Effector memory CD8-positive, alpha-beta T cell (primary cell): ENCODE measurements at places on chromosomes 12 and 14.
A peak's percentile ranks its signal among the peaks of the same experiment; 100 is the strongest.

GRCh38 chr12:39173726-39174125, 268.3 kb upstream of the CPNE8 start:
- DNase-seq: no peak

DNA sequence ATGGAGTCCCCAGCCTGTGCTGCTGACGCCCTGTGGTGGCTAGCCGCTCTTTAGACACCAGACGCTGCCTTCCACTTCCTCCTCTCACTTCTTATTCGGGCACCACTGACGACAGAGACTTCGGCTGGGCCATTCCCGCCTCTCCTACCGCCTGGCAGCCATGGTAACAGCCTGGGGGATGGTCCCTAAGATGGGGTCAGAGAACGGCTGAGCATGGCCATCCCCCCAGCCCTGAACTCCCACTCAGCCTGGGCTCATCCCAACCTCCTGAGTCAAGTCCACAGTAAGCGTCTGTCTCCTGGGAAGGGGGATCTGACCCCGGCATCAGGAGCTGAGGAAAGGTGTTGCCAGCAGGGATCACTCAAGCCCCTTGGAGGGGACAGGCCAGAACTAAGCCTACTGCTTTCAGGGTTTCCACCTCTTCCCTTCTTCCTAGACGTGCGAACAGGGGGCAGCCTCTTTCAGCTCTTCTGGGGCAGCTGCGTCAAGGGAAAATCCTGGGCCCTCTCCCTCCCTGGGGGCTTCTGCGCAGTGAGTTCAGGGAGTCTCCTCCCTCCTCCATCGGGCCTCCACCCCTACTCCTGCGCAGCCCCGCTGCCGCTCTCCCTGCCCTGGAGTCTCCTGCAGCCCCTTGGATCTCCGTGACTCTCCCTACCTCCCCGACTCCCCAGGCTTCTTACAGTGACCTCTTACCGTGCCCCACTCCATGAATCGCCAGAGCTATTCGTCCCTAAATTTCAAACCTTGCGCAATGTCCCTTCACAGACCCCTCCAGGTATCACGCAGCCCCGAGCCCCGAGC, 643 bp upstream of the TAMALIN start:
- DNase-seq: no peak

DNA sequence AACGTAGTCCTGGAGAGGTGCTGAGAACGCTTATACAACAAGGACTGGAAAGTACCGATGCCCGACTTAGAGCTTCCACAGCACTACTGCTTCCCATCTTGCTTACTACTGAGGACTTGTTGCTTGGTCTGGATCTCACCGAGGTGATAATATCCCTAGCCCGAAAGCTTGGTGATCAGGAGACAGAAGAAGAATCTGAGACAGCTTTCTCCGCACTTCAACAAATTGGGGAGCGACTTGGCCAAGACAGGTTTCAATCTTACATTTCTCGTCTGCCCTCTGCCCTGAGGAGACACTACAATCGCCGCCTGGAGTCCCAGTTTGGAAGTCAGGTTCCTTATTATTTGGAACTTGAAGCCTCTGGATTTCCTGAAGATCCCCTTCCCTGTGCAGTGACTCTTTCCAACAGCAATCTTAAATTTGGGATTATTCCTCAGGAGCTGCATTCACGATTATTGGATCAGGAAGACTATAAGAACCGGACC, 1.1 kb downstream of the TOGARAM1 start:
- no peak for DNase-seq

GRCh38 chr14:41285186-41285748, 321.4 kb upstream of the LRFN5 start:
- no peak for DNase-seq

DNA sequence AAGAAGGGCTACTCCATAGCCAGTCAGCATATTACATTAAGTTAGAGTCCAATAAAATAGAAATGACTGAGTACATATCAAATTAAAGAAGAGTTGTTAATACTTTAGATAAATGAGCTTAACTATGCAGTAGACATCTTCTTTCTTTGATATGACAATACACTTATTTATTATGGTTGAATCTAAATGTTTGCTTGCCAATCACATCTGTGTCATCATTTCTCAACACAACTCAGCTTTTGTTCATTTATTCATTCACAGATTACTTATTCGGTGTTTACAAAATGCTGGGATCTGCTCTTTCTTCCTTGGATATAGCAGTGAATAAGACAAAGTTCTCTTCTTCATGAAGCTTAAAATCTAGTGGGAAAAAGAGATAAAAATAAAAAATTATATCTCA, 614.6 kb upstream of the ATP2B1 start:
- no peak for DNase-seq

GRCh38 chr14:67940486-67941455, 121.2 kb downstream of the RAD51B start:
- no peak for DNase-seq

GRCh38 chr14:33742166-33742565, 208.7 kb downstream of the EGLN3 start:
- no peak for DNase-seq

GRCh38 chr12:82651489-82651888, 35.2 kb upstream of the TMTC2 start:
- no peak for DNase-seq

DNA sequence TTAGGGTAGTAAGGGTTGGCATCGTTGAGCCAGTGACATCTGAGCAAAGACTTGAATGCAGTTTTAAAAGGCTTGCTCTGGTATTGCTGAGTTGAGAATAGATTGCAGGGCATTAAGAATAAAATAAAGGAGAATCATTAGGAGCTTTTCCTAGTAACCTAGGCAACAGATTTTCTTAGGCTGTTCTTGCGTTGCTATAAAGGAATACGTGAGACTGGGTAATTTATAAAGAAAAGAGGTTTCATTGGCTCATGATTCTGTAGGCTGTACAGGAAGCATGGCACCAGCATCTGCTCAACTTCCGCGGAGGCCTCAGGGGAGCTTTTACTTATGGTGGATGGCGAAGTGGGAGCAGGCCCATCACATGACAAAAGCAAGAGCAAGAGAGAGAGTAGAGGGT, 97.4 kb downstream of the RAD51B start:
- DNase-seq: no peak

- no peak for DNase-seq
Observed at GRCh38 chr14:21526672-21527317, 649 bp upstream of the SALL2 start.

GRCh38 chr12:124152731-124153130, 142.2 kb upstream of the RFLNA start:
- no peak for DNase-seq

GRCh38 chr12:72295101-72295500, 22.9 kb downstream of the TRHDE start:
- no peak for DNase-seq

GRCh38 chr12:57628280-57629191, 4.5 kb downstream of the B4GALNT1 start:
- no peak for DNase-seq

DNA sequence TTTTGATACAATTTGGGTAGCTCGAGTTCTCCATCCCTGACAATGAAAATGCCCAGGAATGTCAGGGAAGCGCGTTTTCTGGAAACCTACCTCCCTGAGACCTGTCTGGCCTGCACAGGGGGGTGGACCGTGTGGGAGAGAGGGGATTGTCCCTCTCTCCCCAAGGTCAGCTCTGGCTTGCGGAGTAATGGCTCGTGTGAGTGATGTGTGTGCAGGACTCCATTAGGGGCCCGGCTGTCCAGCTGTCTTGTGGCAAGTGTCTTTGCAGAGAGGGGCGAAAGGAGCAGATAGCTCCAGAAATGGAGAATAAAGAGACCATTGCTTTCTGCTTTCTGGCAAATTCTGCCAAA, 215.3 kb downstream of the CHST11 start:
- DNase-seq: no peak

DNA sequence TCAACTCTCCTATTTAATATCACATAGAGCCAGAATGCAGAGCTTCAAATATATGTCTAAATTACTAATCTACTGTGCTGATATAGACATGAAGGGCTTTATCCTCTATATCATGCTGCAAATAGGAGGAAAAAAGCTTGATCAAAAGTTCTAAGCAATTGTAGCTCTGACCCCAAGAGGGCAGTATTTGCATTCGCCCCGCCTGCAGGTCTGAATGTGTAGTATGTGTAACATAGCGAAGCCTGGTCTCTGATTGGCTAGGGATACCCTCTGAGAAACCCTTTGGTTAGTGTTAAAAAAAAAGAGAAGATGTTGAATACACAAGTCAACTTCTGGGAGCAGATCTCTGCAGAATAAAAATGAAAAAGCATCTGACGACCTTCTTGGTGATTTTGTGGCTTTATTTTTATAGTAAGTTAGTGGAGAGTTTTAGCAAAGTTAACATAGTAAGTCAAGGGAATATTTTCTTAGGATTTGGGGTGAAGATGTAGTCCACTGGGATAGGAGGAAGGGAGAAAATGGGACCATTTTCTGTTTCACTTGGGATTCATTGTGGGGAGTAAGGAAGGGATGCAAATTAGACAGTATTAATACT, 151.6 kb upstream of the OR4E1 start:
- peak; percentile 13 for DNase-seq

- no peak for DNase-seq
Observed at GRCh38 chr12:8996682-8997405, 7.5 kb downstream of the KLRG1 start.
